Stimulated activated naive B cell treated with anti-CD40 and anti-IgM and Interleukin-4, amounts not matched to agents 10 μg/mL and 1 μg/mL and 100 μg/mL, for 72 hours (primary cell): ENCODE measurements at places on chromosomes 12 and 14.

GRCh38 chr14:50087341-50088116 lies 28.8 kb downstream of the VCPKMT start:
- DNase-seq = peak; percentile 17

DNA sequence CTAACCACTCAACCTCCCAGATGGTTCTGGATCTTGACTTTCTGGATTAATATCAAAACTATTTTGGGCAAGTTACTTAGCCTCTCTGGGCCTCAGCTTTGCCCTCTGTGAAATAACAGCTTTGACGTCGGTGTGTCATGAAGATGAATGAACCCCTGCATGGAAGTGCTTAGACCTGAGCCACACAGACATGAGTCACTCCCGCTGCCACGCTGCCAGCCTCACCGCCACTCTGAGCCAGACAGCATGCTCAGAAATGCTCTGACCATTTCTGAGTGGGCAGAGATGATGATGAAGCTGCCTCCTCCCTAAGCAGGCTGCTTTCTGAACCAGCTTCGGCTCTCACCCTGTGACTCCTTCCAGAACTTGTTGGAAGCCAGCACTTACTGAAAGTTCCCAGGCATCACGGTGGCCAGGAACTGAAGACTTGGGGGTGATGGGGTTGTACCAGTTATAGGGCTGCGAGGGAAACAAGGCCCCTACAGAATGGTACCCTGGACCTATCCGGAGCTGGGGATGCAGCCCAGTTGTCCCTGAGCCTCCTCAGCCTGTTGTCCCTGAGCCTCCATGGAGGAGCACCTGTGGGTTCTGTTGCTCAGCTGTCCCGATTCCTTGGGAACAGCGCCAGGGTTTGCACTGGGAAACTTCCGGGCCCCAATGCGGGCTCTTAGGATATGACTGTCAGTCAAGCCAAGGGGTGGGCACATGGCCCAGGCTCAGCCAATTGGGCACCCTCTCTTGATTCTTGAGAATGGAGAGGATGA lies 2.0 kb upstream of the CCDC197 start:
- DNase-seq = no peak

DNA sequence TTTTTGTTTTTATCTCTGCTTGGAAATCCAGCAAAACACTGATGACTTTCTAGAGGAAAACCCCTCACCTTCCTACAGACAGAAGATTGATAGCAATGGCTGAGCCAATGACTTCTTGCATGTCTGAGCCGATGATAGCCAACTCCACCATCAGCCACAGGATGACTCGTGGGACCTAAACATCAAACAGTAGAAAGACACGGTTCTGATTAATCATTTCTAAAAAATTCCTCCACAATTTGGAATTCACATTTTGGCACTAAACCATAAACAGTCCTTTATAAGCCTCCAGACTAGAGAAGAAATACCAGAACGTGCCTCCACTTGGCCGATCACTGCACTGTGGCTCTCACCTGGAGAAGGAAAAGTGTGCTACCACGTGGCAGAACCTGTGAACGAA lies 25.9 kb downstream of the SLC11A2 start:
- DNase-seq = no peak

DNA sequence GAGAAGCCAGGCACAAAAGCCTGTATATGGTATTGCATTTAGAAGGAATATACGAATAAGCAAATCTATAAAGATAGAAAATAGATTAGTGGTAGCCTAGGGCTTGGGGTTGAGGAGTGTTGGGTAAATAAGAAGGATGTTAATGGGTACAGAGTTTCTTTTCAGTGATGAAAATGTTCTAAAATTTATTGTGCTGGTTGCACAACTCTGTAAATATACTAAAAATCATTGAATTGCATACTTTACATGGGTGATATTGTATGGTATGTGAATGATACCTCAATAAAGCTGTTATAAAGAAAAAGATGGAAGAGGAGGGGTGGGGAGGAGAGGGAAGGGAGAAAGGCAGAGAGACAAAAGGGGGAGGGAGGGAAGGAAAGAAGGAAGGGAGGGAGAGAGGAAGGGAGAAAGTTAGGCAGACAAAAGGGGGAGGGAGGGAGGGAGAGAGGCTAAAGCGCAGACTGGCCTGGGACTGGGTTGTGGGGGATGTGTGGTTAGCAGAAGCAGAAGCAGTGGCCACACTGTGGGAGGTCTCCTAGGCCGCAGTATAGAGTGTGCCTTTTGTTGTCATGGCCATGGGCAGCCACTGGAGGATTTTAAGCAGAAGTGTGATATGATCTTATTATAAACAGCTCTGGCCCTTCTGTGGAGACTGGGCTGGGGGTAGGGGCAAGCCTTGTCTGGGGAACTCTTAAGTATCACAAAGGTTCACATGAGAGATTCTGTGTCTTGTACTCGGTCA lies 73.6 kb upstream of the ELK3 start:
- peak; percentile 59 for DNase-seq

- no peak for DNase-seq
Observed at GRCh38 chr14:81589381-81590065, 55.9 kb upstream of the SEL1L start.

DNA sequence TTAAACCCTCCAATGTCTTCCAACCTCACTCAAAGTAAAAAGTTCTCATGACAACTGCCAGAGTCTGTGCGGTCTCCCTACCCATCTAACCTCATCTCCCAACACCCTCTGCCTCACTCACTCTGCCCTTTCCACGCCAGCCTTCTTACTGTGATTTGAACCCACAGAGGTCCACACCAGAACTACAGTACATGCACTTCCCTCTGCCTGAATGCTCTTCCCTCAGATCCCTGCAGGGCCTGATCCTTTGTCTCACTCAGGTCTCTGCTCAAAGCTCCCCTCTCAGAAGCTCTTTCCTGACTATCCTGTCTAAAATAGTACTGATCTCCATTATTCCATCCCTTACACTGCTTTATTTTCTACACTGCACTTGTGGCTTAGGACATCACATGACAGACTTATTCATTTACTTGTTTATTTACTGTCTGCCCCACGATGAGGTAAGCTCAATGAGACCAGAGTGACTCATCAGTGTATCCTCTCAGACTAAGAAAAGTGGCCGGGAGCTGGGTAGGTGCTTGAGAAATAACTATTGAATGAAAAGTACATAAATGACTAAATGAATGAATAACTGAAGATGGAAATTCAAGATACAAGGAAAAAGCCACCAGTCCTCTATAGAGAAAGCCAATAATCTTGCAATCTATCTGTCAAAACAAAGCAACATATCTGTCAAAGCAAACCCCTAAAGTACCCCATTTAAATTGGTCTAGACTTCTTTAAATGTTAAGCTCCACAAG lies 17.1 kb downstream of the POMT2 start:
- no peak for DNase-seq

- no peak for DNase-seq
Observed at GRCh38 chr12:16421806-16422205, 74.4 kb downstream of the MGST1 start.

DNA sequence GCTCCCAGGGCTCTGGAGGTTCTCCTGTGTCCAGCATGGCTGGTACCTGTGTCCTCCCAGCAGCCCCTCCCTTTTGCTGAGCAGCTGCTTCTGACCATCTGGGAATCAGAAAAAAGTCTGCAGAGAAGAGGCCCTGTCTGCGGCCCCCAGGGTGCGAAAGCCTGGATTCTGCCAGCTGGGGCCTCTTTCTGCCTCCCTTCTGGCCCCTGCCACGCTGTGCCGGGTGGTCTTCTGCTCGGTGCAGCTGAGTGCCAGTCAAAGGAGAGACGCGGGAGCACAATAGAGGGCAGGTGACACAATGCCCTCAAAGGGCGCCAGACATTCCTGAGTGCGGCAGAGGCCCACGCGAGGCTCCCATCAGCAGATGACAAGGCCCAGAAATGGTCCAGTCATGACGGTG lies 12.6 kb downstream of the BTBD6 start:
- no peak for DNase-seq

GRCh38 chr12:130204541-130204953 lies 42.3 kb downstream of the FZD10 start:
- DNase-seq = no peak

DNA sequence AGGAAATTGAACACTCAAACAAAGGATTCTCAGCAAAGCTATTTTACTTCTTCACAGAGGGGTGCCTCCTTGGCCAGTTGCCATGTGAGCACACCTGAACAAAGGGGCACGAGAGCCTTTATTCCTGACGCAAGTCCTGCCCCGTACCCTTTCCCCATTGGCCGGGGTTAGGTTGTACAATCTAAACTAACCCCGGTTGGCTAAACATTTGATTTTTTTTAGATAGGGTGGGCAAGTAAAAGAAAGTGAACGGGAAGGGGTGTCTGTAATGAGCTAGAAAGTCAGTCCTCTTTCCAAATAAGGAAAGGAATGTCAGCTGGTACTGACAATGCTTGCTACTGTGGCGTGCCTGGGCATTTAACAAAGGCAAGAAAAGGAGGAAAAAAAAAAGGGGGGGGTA lies 135.5 kb upstream of the CDKN3 start:
- DNase-seq = no peak

DNA sequence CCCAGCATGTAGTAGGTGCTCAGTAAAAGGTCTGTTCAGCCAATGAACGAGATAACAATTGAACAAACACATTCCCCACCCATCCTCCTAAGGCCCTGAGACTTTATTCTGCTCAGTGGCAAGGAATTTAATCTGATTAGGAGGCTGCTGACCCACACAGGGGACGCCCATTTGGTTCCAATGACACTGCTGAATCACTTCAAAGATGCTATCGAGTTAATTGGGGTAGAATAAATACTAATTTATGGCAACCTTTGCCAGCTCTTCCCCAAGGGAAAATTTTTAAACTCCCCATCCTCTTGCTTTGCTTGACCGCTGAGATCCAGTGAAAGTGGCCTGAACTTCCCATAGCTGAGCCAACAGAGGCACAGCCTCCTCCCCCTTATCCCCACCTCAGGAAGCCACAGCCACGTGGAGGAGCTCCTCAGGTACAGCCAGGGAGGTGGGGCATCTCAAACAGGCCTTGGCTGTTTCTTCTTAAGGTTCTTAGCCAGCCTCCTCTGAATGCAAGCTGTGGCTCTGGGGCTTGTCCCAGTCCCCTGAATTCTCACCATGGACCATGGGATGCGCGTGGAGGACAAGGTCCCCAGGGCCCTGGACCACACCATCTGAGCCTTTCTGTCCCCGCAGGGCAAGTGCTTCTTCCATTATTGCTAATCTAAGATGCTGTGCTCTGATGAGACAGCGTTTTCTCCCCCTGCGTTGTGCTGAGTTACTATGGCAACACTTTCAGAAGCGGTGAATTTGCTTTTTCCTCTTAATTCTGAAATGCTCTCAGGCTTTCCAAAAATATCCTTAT lies 26.7 kb downstream of the C14orf132 start:
- no peak for DNase-seq

GRCh38 chr12:94575024-94575423 lies 75.3 kb downstream of the TMCC3 start:
- no peak for DNase-seq

- DNase-seq = no peak
Observed at GRCh38 chr12:85733221-85733840, 102.9 kb downstream of the RASSF9 start.

- peak; percentile 66 for DNase-seq
Observed at GRCh38 chr12:9364224-9365176, 156.3 kb upstream of the PZP start.

- no peak for DNase-seq
Observed at GRCh38 chr12:1932264-1932777, 13.9 kb upstream of the CACNA2D4 start.

DNA sequence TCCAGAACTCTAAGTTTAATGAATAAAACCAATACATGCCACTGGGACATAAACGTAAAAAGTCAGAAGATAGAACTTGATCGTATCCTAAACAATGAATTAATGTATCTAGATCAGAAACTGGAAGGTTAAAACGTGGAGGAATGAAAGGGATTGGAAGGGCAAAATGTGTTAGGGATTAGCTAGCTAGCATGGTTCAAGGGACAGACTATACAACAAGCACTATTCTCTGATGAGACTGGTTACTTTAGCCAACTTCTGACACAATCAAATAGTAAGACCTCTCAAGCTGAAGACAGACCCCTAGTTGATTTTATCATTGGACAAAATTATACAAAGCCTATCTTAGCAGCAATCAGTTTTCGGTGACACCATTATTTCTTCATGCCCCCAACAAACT lies 18.7 kb upstream of the OXA1L start:
- DNase-seq = no peak

GRCh38 chr12:30847259-30847658 lies 79.3 kb upstream of the TSPAN11 start:
- DNase-seq = peak; percentile 15

GRCh38 chr12:24900196-24900595 lies 48.7 kb downstream of the BCAT1 start:
- no peak for DNase-seq

DNA sequence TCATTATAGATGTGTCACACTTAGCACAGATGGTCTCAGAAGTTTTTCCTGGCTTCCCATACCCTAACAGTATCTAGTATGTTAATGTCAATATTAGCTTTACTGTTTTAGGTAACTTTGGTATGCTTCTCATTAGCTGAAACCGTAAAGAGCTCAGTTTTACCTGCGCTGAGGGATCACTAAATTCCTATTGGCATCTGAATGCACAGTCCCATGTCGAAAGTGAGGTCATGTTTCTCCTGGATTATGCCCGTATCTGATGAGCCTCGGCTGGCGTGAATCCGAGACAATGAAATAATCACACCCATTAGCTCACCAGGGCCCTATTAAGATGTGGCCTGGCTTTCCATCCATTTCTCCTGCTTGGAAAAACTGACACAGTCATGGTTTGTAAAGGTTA lies 418.2 kb downstream of the ZFP36L1 start:
- no peak for DNase-seq

DNA sequence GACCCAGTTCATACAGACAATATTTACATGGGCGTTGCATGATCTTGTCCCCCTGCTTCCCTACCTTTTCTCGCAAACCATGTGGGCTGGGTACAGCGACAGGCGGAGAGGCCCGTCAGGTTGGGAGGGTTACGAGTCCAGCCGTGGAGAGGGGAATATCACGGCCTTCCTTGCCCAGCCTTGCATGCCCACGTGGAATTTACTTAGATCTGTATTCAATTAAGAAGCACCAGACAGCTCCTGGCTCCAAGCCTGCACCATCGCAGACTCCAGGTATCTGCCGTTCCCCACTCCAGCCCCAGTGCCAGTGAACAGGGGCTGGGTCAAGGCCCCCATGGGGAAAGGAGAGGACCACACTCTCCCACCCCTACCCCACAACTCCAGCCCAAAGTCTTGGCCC lies 29.8 kb downstream of the BCL11B start:
- no peak for DNase-seq

GRCh38 chr12:82874945-82875344 lies 188.2 kb downstream of the TMTC2 start:
- no peak for DNase-seq

DNA sequence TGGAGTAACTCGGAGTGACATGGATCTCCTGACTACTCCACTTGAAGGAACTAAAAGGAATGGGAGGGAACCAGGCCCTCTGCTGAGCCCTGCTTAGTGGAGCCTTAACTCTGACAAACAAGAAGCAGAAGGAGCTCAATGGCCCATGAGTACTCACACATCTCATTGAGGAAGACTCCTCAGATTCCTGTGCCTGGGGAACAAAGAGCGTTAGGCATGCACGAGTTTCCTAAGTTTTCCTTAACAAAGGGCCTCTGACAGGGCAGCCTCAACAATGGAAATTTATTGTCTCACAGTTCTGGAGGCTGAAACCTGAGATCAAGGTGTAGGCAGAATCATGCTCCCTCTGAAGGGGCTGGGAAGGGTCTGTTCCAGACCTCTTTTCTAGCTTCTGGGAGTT lies 185.7 kb upstream of the NTF3 start:
- no peak for DNase-seq

GRCh38 chr12:31724557-31724956 lies 4.3 kb downstream of the AMN1 start:
- no peak for DNase-seq
